ENCODE measurements at places on chromosomes 5 and 9. TPM values are rescaled to one million over a fixed set of nuclear protein-coding genes. Genes with fewer than 3 reads are reported as not detected.

The PCDHGC5 gene
- not detected for total RNA-seq

- peaks cover 47% of the 10 kb centered on the region for H3K4me1 ChIP-seq
- DNase-seq, result no peak
- peak overlapping the region; percentile 97 for H3K27ac ChIP-seq
- peaks cover 34% of the 10 kb centered on the region for H3K36me3 ChIP-seq
- H3K4me3 ChIP-seq, result peak overlapping the region; percentile 72
These were observed 20.0 kb upstream of the CREBRF start for GRCh38 chr5:173035904-173036707.

DNA sequence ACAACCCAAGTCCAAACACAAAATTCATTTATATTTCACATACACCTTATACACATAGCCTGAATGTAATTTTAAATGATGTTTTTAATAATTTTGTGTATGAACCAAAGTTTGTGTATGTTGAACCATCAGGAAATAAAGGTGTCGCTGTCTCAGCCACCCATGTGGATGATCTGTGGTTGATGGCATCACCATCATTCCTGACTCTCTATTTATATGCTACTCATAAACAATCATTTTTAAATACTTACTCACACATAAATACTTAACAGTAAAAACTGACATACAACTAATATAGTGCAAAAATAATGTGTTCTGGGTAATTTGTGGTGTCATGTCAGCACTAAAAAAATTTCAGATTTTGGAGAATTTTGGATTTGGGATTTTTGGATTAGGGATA, 38.4 kb downstream of the SMC5 start:
- H3K27me3 ChIP-seq, result no peaks in the 10 kb centered on the region
- H3K36me3 ChIP-seq, result peaks cover 65% of the 10 kb centered on the region
- DNase-seq, result no peak
- H3K27ac ChIP-seq, result no peak overlapping the region

DNA sequence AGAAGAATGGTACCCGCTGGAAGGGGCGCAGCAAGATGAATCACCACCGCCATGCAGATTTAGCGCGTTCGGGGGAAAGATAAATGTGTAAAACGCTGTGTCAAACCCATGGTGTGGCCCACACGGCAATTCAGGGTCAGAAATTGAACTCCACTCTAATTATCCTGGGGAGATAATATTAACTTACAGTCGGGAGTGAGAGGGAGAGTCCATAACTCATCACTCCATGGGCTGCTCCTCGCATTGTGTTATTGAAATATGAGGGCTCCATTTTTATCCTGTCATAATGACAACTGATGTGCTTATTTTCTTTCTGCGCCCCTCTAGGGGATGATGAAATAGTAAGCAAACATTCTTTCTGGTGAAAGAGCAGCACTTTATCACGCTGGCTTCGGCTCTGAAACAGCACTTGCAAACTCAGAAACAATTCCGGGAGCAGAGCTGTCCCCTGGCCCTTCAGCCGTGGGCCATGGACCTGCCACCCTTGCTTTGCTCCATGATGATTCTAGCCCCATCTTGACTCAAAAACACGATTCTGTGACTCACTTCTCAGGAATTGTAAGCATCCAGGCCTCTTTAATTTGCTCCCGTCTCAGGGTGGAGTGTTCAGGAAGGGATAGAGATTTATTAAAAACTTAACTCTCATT, 431.6 kb downstream of the IRX1 start:
- H3K27ac ChIP-seq, result no peak overlapping the region
- no peaks in the 10 kb centered on the region for H3K36me3 ChIP-seq
- peaks cover 2% of the 10 kb centered on the region for H3K27me3 ChIP-seq
- no peaks in the 10 kb centered on the region for H3K4me1 ChIP-seq
- DNase-seq, result no peak

The IFNA2 gene
- total RNA-seq, result not detected

DNA sequence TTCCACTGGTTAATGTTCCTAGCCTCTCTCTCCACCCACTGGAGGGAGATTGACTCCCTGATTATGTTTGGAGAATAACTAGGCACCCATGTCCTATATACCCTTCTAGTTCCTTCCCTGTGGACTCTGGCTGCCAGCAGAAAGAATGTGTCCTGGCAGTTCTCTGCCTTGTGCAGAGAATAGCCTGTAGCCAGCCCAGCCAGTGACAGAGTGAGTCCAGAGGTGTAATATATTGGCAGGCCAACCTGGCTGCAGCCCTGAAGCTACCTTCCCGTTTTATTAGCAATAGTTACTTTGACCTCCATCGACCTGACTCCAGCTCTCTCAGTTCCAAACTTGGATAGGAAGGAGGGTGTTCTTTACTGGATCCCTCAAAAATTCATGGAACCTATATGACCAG, 8.1 kb downstream of the SETD9 start:
- H3K4me1 ChIP-seq, result peaks cover 7% of the 10 kb centered on the region
- no peak for DNase-seq
- no peak overlapping the region for H3K27ac ChIP-seq
